ENCODE measurements at places on chromosomes 16 and 17.

DNA sequence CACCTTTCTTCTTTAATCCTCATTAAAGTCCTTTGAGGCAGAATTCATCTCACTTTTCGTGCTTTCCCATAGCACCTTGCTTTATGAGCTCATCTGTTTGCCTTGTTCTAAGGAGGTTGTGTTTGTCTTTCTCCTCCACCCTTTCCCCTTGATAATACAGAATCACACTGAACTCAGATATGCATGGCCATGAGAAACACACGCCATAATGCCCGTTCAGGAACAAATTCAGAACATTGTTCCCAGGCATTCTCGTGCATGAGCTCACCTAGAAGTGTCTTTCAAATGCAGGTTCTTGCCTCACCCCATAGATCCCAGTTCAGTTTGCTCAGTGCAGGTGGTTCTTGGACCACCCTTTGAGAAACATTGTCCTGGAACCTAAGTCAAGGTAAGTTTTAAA lies 71.1 kb downstream of the TMEM114 start:
- no peak for DNase-seq

- no peak for DNase-seq
Observed at GRCh38 chr16:74071996-74072535, 224.5 kb upstream of the PSMD7 start.

DNA sequence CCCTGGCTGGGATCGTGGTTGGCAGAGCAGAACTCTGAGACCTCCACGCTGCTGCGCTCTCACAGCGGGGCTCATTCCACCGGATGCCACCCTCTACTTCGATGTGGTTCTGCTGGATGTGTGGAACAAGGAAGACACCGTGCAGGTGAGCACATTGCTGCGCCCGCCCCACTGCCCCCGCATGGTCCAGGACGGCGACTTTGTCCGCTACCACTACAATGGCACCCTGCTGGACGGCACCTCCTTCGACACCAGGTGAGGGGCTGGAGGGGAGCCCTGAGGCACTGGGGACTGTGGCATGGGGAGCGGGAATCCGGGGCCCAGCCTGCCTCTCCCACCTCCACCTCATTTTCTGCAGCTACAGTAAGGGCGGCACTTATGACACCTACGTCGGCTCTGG lies 5.2 kb downstream of the FKBP10 start:
- DNase-seq: no peak

- no peak for DNase-seq
Observed at GRCh38 chr16:72940886-72941285, 107.0 kb downstream of the ZFHX3 start.

DNA sequence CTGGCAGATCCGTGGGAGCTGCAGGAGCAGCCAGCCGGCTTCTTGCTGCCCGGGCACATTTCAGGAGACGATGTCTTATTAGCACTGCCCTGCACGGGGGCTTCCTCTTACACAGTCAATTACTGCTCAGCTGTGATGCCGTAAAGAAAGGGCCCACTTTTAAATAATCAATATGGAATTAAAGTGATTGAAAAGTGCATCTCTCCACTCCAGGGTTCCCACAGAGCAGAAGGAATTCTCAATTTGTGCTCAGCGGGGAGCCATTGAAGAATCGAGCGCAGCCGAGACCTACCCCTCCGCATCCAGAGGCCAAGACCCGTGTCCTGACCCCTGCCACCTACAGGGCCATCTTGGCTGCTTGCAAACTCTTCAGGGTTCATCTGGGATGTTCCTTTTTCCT lies 399.4 kb upstream of the C16orf82 start:
- DNase-seq: no peak

DNA sequence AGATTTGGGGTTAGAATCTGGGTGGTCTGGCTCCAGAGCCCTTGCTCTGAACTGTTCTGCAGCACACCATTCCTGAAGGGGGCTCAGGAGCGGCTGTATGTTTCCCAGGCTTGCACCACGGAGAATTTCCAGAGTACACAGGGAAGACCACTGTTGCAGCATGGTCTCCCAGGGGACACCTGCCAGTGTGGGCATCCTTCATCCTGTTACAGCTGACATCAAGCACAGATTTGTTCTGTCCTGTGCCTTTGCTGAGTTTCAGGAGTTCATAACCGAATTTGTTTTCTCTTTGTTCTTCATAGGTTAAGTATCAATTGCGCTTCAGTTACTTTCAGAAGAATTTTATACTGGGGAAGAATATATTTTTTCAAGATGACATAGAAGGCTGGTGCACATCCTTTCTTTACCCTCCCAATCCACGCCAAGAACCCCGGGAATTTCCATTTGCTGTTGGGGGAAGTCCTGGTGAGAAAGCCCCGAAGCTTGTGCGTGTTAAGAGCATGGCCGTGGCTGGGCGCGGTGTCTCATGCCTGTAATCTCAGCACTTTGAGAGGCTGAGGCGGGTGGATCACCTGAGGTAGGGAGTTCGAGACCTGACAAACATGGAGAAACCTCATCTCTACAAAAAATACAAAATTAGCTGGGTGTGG lies 26.3 kb upstream of the ABCA3 start:
- DNase-seq: no peak

DNA sequence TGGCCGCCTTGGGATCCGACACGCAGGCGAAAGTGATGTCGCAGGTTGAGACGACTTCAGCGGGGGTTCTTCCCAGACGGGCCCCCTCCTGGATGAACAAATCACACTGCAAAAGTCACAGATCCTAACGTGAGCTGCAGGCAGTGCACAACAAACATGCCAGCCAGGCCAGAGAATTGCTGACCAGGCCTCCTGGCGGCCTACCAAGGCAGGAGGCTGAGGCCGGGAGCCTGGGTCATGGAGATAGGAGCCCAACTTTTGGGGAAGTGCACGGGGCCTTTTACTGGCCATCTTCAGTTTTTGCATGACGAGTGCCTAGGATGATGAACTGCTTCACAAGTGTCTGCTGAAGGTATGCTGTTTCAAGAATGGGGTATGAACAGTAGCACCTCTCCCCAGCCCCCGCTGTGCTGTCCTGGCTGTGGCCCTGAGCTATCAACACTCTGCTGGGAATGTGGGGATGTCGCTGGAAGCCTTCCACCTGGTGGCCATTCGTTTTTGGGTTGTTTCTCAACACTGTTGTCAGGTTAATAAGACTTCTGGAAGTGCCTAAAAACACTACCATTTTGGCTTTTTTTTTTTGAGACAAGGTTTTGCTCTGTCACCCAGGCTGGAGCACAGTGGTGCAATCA lies 12.2 kb upstream of the ROGDI start:
- DNase-seq: no peak

- no peak for DNase-seq
Observed at GRCh38 chr16:87671221-87671620, 68.9 kb downstream of the JPH3 start.

- no peak for DNase-seq
Observed at GRCh38 chr17:76213491-76213890, 26.8 kb downstream of the RNF157 start.

DNA sequence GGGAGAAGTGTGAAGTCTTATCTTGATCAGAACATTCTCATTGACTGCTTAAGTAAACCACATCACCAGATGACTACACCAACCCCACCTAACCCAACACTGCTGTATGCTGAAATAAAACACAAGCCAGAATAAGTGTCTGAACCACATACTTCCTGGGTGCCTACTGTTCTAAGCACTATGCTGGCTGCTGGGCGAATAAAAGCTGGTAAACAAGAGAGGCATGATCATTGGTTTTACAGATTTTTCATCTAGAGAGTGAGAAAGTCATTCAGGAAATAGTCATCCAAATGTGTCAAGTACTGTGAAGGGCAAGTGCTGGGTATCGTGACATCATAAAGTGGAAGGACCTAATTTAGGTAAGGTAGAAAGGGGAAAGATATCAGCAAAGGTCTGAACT lies 199.0 kb upstream of the SOX9 start:
- no peak for DNase-seq

DNA sequence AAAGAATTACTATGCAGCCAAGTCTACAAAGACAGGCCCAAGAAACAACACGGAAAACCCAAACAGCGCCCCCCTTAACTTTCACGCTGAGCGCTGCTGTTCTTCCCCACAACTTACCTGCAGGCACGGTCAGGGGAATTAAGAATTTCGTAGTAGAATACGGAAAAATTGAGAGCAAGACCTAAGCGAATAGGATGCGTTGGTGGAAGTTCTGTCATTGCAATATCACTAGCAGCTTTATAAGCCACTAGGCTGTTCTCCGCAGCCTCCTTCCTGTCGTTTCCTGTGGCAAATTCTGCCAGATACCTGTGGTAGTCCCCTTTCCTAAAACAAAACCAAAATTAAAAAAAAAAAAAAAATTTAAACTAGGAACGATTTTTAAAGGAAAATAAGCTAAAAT lies 39.0 kb downstream of the YWHAE start:
- no peak for DNase-seq

GRCh38 chr16:50195276-50195675 lies 42.2 kb downstream of the TENT4B start:
- DNase-seq: no peak

DNA sequence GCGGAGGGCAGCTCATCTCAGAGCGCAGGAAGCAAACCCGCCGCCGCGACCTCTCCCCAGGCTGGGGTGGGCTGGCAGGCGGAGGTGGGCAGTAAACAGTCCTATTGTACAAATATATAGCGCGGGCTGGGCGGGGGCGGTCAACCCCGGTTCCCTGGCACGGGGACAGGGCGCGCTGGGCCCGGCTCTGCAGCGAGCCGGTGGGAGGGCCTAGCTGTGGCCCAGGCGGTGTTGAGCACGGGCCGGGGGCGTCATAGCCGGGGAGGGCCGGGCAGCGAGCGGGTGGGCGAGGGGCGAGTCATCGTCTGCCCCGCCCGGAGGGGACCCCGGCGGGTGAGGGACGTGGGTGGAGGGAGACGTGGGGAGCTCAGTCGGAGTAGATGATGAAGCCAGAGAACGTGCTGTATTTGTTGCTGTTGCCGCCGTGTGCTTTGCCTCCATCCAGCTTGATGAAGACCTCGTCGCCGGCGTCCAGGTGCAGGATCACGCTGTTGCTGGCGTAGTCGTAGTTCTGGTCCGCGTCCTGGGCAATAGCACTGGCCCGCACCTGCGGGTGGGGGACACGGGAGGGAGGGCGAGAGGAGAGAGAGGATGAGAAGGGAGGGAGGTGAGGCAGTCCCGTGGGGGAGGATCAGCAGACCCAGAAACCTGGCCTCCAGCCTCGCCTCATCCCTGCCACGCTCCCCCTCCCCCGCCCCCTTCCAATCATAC lies 8.1 kb downstream of the C1QL1 start:
- no peak for DNase-seq

DNA sequence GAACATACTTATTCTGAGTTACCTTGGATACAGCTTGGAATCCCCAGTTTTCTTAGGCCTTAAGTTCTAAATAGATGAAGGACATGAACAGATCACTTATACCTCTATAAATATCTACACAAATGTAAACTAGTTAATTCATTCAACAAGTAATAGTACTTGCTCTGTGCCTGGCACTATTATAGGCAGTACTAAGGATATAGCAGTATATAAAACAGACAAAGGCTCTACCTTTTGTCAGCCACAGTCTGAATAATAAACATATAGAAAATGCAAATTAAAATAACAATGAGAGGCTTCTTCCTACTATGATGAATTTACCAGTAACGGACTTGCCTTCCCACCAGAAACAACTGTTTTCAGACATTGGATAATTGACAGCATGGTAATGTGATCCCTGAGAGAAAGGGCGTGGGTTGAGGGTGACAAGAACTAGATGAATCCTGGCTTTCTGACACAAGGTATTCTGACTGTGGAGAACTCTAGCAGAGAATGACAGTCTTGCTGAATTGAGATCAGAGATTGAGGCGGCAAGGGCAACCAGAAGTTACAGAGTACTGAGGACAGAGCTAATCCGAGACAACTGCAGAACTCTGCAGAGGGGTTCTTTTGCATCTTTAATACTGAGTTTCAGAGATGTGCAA lies 170.5 kb downstream of the TANC2 start:
- no peak for DNase-seq

GRCh38 chr17:57002904-57003303 lies 25.0 kb downstream of the SCPEP1 start:
- DNase-seq: no peak

DNA sequence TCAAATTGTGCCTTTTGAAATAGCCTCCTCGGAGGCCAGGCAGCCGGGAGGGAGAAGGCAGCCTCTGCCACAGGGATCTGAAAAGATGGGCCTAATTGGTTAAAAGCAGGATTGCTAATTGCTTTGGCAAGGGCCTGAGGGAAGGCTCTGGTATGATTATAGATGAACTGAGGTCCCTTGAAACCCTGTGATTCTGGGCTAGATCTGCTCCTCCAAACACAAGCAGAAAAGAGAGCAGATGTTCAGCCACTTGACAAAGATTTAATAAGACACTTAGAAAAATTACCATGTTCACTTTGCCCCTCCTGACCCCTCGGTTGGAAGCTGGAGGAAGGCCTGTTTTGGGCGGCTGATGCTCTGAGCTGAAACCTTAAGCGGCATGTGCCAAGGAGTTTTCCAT lies 209.5 kb upstream of the MPHOSPH6 start:
- peak; percentile 37 for DNase-seq

DNA sequence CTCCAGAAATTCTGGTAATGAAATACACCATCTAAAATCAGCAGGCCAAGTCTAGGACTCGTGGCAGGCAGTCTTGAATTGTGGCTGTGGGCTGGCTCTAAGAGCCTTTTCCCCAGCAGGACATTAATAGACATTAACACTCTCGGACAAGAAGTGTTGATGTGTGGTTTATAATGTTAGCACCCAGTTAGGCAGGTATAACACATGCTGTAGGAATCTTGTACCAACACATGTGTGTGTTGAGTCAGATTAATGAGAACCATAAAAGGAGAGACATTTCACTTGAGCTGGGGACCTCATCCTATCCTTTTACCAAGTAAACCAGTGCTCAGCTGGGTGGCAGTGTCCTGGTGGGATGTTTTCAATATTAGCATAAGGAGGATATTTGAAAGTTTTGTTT lies 264.5 kb downstream of the FTO start:
- DNase-seq: no peak

DNA sequence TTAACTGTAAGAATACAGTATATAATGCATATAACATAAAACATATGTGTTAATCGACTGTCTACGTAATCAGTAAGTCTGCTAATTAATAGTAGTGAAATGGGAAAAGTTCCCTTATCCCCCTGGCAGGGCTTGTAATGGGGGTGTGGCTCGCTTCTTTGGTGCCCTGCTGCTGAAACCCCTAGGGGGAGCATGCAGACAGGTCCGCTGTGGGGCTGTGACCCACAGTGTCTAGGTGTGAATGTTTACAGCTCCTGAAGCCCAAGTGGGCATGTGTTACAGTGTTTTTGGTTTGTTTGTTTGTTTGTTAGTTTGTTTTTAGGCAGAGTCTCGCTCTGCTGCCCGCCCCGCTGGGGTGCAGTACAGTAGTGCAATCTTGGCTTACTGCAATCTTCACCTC lies 495.7 kb downstream of the SHISA9 start:
- DNase-seq: no peak

DNA sequence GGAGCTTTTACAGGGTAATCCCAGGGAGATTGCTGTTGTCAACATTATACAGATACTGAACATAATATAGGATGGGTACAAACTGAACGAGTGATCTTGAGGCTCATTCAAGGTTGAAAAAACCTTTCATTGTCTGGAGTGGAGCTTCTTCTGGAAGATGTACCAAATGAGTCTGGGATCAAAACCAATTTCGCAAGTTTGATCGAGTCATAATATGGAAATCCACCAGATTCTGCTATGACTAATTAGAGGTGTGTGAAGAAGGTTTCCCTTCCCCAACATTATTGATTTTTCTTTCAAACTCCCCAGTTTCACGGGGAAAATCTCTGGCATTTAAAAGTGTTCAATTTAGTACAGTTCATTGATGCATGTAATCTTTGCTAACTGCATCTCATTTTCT lies 324.1 kb downstream of the ZFHX3 start:
- DNase-seq: no peak
